ENCODE measurements at places on chromosomes 6 and 20.
A peak's percentile ranks its signal among the peaks of the same experiment; 100 is the strongest.

DNA sequence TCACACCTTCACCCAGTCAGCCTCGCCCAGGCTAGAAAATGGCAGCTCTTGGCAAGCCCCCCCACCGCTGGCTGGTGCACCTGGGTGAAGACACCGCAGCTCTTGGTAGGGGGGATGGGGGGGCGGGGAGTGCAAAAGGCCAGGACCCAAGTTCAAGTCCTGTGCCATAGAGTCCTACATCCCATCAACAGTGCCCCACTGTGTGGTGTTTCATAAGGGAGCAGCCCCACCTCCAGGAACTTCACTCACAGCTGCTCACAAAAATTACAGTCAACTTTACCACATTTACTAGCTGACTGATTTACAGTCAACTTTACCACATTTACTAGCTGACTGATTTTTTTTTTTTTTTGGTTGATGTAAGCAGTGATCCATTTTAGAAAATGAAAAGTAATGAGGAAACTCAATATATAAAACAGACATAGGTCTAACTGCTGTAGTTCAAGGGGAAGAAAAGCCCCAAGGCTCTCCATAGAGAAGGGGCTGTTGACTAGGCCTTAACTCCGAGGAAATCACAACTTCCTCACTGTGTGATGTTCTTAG, 208.9 kb upstream of the SNX9 start:
- DNase-seq = no peak

DNA sequence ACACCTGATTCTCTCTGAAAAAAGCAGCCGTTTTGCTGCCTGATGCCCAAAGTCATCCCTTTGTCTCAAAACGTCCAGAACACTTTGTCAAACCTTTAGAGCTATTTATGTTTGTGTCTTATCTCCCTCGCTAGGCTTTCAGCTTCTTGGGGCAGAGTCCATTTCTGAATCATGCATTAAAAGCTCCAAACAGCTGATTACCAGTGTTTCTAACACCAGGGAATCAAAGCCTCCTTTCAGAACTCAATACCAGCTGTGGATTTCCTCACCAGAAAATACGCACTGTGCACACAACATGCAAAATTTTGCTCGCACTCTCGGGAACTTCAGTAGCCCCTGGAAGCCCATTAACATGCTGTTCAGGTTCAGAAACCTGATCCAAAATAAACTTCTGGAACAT, 333.3 kb downstream of the HACE1 start:
- DNase-seq = no peak

- no peak for DNase-seq
Observed at GRCh38 chr20:2558581-2559278, 22.4 kb downstream of the TMC2 start.

- no peak for DNase-seq
Observed at GRCh38 chr6:87250019-87250418, 72.4 kb upstream of the SMIM8 start.

DNA sequence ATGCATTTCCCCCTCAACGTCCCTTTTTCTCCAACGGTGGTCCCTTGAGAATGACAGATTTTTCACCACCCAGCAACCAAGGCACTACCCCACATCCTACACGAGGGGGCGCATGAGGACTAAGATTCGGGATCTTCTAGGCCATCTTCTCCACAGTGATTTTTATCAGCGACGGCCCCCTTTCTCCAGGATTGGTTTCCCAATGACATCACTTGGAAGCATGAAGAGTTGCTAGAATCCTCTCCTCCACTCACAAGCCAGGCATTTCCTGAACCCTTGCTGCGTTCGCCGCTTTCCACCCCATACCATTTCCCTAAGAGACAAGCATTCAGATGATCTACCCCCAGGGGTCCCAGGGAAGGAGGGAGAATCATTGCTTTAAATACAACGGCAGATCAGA, 252.0 kb downstream of the HIVEP2 start:
- DNase-seq = peak; percentile 60

DNA sequence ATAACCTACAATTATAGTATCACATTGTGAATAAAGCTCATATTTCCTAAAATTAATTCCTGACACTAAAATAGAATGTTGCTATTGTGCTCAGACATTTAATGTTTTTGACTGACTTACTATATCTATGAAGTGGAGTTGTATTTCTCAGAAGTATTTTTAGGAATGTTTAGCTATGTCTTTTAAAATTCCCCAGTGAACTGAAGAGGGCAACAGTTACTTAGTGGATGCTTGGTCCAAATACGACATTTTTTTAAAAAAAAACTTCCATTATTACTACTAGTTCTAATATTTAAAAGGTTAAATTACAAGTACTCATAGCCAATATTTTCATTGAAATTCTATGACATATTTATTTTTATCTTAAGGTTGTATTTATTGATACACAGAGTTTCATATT, 460.2 kb downstream of the COL12A1 start:
- no peak for DNase-seq

- DNase-seq = no peak
Observed at GRCh38 chr6:142737368-142738034, 207.5 kb downstream of the HIVEP2 start.

DNA sequence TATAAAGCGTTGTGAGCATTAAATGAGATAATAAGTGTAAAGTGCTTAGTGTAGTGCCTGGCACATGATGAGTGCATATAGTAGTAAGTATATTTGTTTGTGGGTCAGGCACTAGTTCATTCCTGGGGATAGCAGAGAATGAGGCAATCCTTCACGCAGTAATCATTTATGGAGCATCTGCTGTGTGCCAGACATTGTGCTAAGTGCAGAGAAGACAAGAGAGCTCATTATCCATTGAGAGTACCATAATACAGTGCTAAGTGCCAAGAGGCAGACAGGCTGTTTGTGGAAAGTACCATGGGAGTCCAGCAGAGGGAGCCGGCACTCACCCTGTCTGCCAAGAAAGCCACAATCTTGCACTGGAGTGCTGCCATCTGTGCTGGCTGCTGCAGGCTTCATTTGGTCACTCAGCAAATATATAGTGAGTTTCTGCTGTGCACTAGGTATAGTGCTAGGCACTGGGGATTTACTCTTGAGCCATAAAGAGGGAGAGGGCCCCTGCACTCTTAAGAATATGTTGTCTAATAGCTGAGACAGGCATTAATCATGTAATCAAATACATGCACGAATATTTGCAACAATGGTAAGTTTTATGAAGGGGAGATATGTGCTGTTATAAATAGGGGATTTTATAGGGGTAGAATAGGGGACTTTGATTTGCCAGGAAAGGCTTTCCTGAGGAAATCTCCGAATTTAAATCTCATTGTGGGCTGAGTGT, 12.9 kb upstream of the MROH8 start:
- peak; percentile 65 for DNase-seq

- no peak for DNase-seq
Observed at GRCh38 chr6:47362857-47363461, 53.3 kb upstream of the TNFRSF21 start.

GRCh38 chr20:20079102-20079784, 26.9 kb downstream of the CFAP61 start:
- no peak for DNase-seq

DNA sequence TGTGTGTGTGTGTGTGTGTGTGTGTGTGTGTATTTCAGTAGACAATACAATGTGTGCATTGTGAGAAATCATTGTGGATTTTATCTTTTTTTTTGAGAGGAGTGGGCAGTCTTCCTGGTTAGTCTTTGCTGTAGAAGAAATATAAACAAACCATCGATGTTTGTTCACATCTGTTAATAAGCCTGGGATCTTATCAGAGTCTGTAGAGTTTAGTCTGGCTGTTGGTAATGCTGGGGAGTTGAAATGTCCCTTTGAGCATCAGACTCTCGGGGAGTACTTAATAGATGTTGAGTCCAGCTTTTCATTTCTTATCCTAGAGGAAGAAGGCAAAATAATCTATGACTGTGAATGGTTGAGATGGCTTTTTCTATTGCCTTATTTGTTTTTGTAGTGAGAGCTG, 96.6 kb upstream of the SUPT3H start:
- DNase-seq = no peak

- no peak for DNase-seq
Observed at GRCh38 chr20:59084041-59084850, 41.7 kb upstream of the PRELID3B start.

DNA sequence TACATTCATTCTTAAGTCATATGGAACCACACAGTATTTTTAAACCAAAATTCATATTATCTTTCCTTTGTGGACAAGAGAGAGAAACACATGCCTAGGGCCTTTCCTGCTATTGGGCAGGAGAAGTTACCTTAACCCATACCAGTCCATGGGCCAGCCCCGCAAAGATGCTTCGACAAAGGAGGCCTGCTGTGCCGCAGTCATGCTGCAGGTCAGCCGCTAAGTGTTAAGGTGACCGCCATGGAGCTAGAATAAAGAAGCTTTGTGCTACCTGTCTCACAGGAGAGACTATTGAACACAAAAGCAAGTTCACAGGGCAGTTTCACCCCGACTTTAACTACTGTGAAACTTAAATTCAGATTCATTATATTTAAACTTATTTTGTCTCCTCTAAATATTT, 62.3 kb upstream of the TMEM181 start:
- no peak for DNase-seq

DNA sequence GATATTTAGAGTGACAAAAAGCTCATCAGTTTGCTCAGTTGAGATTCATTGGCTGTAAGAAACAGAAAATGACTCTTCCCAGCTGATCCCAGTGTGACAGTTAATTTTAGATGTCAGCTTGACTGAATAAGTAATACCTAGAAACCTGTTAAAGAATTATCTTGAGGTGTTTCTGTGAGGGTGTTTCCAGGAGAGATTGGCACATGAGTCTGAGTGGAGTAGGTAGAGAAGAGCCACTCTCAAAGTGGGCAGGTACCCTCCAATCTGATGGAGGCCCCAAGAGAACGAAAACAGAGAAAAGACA, 200.8 kb upstream of the BTBD3 start:
- DNase-seq = no peak

DNA sequence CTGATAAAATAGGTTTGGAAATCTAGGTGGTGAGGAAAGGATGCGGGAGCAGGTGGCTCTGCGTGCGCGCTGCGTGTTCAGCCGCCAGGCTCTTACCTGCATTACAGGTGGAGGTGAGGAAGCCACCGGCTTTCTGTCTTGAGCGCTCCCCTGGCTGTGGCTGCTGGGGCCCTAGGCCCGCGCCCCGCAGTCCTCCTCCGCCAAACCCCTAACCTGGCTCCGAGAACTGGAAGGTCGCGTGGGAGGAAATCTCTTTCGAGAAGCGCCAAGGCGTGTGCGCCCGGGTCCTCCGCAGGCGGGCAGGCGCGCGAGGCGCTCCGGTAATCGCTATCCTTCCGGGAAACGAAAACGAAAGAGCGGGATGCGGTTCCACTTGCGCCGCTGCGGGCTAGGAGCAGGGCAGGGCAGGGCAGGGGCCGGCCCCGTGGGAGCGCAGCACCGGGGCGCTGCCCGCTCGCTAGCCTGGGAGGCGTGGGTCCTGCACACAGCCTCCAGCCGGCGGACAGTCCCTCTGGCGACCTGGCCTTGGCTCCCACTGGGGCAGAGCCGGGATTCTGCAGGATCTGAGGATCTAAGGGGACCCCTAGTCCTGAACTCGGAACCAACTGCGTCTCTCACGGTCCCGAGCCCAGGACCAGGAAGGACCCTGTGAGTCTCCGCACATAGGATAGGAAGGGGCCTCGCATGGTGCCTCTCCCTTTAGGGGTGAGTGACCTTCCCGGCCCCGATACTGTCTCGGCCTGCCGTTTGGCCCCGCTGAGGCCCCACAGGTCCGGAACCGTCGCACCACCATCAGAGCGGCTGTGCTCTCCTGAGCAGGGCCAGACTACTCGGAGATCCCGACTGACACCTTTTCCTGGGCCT, at the start of gene ETV7:
TSS of gene ETV7 (minus strand) at position 230 of the 864 bp plus-strand sequence. CDS start at position 102, 128 bp downstream.
- peak; percentile 26 for DNase-seq

- DNase-seq = no peak
Observed at GRCh38 chr6:89895276-89895874, 1.1 kb downstream of the GJA10 start.

GRCh38 chr6:137852811-137853210, 14.2 kb upstream of the TNFAIP3 start:
- no peak for DNase-seq

GRCh38 chr20:52768694-52769093, 203.5 kb upstream of the TSHZ2 start:
- no peak for DNase-seq

DNA sequence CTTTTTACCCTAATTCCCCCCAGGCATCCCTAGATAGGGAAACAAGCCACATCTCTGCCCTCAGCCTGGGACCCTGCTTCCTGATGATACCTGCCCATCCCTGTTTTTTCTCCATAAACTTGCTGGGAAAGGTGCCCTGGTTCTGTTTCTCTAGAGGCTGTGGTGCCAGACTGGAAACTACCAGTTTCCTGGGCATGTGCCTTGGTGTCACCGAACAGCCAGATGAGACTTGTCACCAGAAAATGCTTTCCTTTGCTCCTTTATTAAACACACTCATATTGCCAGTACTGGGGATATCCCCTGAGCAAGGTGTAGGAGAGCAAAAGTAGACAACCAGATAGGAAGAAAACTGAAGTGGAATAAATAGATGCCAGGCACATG, 16.8 kb downstream of the SRSF3 start:
- no peak for DNase-seq

- DNase-seq = no peak
Observed at GRCh38 chr6:139398658-139399057, 24.2 kb upstream of the CITED2 start.

- DNase-seq = no peak
Observed at GRCh38 chr6:12336121-12336971, 46.2 kb downstream of the EDN1 start.

DNA sequence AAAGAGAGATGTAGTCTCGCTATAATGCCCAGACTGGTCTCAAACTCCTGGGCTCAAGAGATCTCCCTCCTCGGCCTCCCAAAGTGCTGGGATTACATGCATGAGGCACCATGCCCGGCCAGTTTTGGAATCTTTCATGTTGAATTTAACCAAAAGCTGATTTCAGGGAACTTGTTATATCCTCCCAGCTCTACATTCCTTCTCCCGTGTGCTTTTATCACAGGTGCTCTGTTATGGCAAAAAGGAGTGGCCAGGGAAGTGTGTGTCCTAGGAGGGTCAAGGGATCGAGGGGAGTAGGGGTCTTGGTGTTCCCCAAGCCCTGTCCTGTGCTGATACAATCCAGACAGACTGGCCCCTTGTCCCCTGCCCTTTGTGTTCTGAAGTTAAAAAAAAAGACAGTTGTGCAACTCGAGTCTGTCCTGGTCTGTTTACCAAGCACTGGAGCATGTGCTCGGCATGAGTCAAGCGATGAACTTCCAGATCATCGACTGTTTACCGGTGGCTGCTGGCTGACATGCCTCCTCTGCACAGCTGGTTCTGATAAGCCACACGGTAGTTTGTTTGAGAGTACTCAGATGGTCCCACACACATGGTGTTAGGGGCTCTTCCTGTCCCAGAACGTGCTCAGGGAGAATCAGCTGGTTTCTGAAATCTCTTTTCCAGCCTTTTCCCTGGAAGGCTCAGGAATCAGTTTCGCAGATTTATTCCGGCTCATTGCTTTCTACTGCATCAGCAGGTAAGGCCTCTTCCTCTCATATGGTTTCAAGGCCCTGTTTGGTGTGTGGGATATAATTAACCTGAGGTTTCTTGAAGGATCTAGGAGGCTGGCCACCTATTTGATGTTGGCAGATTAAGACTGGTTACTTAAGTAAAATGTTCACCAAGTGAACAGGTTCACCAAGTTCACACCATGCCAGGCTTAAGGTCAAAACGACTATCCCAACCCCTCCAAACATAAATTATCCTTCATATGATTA, 52.6 kb upstream of the NAA20 start:
- no peak for DNase-seq

- DNase-seq = no peak
Observed at GRCh38 chr6:73382462-73383113, 12.0 kb upstream of the DDX43 start.

Measured in T-cell (primary cell).